Left ventricle myocardium superior (tissue), 1 donor: ENCODE measurements at places on chromosomes 6 and 20.

- DNase-seq: no peak
These were observed 104.4 kb upstream of the TENT5A start for GRCh38 chr6:81856872-81857271.

DNA sequence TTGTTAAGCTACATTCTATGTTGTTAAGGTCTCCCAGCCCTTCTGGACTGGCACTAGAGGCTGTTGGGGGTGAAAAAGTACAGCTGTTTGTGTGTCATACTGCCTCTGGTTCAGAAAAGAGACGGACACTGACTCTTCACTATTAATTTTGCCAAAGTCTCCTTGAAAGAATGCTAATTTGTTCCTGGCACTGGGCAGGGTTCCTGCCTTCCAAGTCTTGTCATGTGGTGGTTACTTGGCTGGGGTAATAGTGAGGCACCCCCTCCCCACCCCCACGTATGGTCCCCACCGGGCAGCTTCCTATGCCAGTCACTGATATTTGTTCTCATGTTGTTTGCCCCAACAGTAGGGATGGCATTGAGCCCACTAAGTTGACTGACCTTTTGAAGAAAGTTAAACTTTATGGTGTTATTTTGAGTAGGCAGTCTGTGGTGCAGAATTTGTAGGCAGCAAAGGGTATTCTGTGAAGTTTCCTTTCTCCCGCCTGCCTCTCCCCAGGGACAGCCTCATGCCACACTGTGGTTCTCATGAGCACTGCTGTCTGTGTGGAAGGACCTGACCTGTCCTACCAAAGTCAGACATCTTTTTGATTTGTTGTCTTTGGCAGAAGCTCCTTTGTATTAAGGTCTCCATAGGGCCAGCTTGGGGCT lies 8.7 kb downstream of the CDS2 start:
- DNase-seq: no peak

DNA sequence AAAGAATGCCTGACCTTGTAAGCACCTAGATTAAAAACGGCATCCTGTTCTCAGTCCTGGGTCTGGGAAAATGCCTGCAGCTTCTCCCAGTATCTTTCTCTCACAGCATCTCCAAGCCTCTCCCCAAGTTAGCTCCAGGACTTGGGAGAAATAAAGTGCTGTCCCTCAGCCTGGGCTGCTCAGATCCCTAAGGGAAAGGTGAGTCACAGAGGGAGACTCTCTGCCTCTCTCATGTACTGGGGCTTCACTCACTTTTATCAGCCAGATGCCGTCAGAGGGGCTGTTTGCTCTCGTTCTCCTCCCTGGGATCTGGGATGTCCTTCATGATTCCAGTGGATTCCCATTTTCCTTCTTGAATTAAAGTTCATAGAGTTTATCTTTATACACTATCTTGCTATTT lies 293.6 kb downstream of the COL12A1 start:
- DNase-seq: no peak

DNA sequence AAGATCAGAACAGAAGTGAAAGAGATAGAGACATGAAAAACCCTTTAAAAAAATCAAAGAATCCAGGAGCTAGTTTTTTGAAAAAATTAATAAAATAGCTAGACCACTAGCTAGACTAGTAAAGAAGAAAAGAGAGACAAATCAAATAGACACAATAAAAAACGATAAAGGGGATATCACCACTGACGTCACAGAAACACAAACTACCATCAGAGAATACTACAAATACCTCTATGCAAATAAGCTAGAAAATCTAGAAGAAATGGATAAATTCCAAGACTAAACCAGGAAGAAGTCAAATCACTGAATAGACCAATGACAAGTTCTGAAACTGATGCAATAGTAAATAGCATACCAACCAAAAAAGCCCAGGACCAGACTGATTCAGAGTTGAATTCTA lies 29.6 kb upstream of the SENP6 start:
- DNase-seq: no peak

GRCh38 chr20:5822569-5822968 lies 72.4 kb downstream of the SHLD1 start:
- DNase-seq: no peak

DNA sequence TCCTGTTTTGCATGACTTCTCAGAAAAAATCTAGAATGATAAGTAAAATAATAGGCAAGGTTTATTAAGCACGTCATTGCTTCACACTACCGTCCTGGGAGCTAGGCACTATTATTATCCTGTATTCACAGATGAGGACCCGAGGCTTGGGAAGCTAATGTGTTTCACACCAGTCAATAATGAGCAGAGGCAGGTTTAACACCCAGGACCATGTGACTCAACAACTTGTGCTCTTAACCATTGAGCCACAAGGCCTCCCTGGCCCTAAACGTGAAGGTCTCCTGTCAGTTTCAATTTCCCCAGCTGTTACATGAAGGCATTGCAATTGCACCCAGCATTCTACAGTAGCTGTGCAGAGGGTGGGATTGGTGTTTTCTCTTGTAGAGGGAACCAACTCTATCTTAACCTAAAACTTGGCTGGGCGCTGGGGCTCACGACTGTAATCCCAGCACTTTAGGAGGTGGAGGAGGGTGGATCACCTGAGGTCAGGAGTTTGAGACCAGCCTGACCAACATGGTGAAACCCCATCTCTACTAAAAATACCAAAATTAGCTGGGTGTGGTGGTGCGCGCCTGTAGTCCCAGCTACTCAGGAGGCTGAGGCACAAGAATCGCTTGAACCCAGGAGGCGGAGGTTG lies 191.2 kb downstream of the BCAS1 start:
- no peak for DNase-seq

DNA sequence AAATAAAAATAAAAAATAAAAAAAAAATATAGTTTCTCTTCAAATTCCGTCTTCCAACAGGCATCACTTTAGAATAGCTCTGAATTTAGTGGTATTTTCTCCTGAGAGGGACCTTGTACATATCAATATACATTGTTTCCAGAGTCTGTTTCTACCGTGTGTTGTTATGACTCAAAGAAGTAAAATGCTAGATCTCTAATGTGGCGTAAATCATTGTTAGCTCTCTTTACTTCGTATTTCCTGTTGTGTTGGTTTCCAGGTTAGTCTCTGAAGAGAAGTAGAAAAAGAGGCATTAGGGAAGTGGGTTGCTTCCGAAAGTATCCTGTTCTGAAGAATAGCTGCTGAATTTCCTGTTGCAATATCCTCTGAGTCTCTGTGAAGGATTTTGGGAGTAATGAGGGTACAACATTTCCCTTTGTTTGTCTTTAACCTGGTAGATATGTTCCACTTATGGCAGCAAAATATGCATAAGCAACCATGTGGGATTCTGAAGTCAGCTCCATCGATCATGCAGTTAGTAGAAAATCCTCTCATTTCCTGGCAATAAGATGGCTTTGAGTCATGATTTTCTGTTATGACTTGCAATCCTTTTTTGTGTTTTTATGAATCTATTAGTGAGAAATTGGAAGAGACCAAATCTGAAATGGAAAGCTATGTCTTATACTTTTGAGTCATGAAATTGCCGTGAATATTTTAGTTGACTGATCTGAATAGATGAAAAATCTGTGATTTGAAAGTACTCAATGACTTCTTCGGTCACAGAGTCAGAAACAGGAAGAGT lies 42.0 kb upstream of the MCHR2 start:
- no peak for DNase-seq

DNA sequence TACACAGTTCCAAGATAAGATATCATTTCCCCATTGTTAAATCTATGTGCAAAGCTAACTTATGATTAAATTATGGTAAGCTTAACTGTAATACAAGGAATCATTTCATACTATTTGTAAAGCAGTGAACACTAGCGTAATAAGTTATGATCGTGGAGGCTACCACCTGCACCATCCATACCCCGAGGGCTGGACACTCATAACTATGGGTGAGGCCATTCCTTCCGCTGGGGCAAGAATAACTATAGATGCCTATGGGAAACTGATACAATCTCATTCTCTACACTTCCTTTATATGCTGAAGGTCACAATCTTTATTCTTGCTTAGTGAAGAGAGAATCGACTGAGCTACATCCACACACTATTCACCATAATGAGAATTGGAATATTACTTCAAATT lies 916.0 kb upstream of the FLRT3 start:
- no peak for DNase-seq

- DNase-seq: no peak
These were observed 124.0 kb downstream of the MMUT start for GRCh38 chr6:49339096-49339495.

GRCh38 chr6:89347825-89348224 lies 4.7 kb downstream of the UBE2J1 start:
- DNase-seq: peak; percentile 43
